CD4-positive, alpha-beta T cell treated with Interleukin-1 beta for 1 hour (primary cell): ENCODE measurements at places on chromosomes 16 and 17.

DNA sequence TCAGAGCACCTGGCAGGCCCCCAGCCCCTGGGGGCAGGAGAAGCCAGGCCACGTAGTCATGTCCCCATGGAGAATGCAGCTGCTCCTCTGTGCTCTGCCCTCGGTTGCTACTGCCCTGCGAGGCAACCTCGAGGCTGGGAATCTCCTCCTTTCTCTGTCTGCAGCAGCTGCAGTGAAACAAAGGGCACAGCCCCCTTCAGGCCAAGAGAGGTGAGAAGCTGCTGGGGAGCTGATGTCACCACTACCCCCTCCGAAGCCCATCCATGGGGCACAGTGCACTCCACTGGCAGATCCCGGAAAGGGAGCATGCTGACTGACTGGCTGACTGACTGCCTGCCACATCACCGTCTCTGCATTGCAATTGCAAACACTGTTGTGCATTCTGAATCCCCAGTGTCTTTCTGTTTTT lies 103.7 kb downstream of the GRIN2A start:
- DNase-seq: no peak

DNA sequence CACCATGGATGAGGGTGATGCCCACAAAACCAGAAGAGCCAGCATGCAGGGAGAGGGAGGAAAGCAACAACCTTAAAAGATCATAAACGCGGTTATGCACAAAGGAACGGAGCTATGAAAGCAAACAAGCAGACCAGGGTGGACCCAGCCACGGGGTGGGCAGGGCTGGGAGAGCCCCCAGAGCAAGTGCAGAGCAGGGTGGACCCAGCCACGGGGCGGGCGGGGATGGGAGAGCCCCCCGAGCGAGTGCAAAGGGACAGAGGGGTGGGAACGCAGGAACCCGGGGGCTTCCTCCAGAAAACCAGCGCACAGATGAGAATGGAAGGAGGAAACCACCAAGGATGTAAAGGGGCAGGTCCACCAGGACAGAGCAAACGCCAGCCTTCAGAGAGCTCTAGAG lies 33.2 kb downstream of the CCDC57 start:
- no peak for DNase-seq

GRCh38 chr17:5631958-5632590 lies 47.8 kb upstream of the NLRP1 start:
- no peak for DNase-seq

- no peak for DNase-seq
Observed at GRCh38 chr17:2172077-2172851, 117.4 kb downstream of the HIC1 start.

DNA sequence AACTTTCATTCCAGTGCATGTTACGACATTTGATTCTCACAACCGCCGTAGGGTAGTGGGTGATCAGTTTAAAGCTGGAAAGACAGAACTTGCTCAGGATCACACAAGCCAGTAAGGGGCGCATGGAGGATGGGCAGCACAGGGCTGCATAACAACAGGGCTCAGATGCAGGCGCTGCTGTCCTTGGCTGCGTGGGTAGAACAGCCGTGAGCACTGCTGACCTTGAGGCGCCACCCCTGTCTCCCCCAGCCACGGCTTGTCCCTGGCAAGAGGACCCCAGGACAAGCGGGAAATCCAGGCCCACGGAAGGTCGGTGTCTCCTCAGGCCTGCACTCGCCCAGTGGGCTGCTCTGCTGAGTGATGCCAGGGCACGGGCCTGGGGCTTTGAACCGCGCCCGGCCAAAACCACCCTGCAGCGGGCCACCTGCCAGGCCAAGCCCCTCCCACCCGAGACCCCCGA lies 84.7 kb downstream of the LMF1 start:
- no peak for DNase-seq

- DNase-seq: no peak
Observed at GRCh38 chr17:64709481-64709880, 47.4 kb upstream of the SMURF2 start.

- DNase-seq: no peak
Observed at GRCh38 chr17:27906226-27906580, 13.0 kb upstream of the LYRM9 start.

DNA sequence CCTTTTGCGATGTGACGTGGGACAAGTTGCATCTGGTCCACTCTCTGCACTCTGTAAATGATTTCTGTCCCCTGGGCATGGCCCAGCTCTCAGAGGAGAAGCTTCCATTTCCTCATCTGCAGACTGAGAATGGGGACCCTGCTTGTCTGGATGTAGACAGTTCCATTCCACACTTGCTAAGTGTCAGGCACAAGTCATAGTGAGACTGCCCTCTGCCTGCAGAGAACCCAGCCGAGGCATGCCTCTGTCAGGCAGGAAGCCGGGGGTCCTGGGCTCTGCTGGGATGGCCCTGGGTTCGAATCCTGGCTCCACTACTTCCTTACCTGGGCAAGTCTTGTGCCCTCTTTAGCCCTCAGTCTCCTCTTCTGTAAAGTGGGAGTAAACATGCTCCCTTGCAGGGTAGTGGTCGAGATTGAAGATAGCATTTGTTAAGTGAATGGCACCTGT lies 4.1 kb downstream of the MAP2K3 start:
- peak; percentile 26 for DNase-seq

DNA sequence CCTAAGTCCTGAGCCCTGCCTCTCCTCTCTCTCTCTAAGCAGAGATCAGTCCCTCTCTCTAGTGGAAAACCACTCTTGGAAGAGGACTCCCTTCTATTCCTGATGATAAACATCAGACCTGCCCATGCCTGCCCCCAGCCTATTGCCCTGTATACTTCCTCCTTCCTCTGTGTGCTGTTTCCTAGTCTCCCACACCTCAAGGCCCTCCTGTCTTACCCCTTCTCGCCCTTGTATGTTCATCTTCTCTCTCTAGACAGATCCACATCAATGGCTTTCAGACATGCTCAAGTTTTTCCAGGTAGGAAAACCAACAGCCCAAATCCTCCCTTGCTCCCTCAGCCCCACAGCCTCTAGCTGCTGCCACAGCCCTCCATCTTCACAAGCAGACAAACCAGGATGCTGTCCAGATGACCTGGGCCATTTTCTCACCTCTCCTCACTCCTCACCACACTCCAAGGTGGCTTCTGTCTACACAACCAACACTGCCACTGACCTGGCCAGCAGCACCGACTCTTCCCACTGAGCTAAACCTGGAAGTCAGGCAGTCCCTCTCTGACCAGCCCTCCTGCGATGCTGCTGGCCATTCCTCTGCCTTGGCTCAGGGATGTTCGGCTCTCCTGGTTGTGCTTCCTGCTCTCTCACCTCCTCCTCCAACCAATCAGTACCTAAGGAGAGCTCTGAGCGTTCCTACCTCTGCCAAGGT lies 36.3 kb downstream of the MARF1 start:
- DNase-seq: no peak

- DNase-seq: no peak
Observed at GRCh38 chr17:628089-628941, 86.3 kb downstream of the VPS53 start.

- no peak for DNase-seq
Observed at GRCh38 chr17:73910206-73910605, 266.0 kb upstream of the SDK2 start.

GRCh38 chr16:85991856-85992255 lies 92.9 kb downstream of the IRF8 start:
- DNase-seq: no peak
